A673 (cell line): ENCODE measurements at places on chromosomes 13 and 19. TPM values are rescaled to one million over a fixed set of nuclear protein-coding genes. Genes with fewer than 3 reads are reported as not detected.
A peak's percentile ranks its signal among the peaks of the same experiment; 100 is the strongest.

The PCSK4 gene
- 7.2 and 11.1 TPM in 2 replicates for total RNA-seq

The ZNF345 gene
- total RNA-seq, result 2.8 and 4.1 TPM in 2 replicates

The IZUMO4 gene
- 1.6 and 2.5 TPM in 2 replicates for total RNA-seq

The LRP3 gene
- 39.4 and 42.0 TPM in 2 replicates for total RNA-seq

The SYNE4 gene
- total RNA-seq, result 0.70 TPM in 1 of 2 replicates, not detected in the other

The MBD3L1 gene
- not detected in 2 replicates for total RNA-seq

The SYNGR4 gene
- 0.50 TPM in 1 of 2 replicates, not detected in the other for total RNA-seq

GRCh38 chr19:36032251-36033104 is at the start of gene CLIP3:
Gene CLIP3, minus strand, starts transcription at chr19:36032873. Its CDS starts 516 bp downstream, at chr19:36032357.
- DNase-seq, result peak; percentile 81

DNA sequence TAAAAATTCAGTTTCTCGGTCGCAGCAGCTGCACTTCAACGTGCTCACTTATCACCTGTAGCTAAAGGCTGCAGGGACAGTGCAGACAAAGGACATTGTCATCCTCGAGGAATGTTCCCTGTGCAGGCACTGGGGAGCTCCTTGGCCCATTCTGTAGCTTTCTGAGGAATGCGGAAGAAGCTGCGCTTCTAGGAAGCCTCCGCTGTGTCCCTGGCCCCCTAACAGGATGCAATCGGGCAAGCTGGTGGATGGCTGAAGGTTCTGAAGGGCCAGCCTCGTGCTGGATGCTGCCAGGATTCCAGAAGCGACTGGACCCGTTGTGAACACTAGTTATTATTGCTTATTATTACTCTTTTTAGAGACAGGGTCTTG is 8.1 kb downstream of the ANO8 start:
- no peak for DNase-seq

- no peak for DNase-seq
Measured at GRCh38 chr19:6886277-6886897, 992 bp upstream of the ADGRE1 start.

DNA sequence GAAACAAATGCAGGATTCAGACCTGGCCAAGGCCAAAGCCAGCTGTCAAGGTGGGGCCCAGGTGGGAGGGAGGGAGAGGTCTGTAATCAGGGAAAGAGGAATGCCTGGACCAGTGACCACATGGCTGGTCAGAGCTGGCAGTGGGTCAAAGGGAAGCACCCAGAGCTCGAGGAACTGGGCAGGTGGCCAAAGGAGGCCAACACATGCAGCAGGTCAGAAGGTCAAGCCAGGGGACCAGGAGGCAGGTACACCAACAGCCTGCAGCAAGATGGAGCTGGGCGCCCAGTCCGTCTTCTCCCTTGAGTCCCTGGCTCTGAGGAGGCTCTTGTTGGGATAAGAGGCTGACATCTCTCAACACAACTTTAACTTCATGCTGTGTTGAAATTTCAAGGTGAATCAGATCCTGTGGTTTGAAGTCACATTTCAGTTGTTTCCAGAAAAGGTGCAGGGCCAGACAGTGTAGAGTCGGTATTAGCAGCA is 17.1 kb downstream of the GPATCH1 start:
- no peak for DNase-seq

DNA sequence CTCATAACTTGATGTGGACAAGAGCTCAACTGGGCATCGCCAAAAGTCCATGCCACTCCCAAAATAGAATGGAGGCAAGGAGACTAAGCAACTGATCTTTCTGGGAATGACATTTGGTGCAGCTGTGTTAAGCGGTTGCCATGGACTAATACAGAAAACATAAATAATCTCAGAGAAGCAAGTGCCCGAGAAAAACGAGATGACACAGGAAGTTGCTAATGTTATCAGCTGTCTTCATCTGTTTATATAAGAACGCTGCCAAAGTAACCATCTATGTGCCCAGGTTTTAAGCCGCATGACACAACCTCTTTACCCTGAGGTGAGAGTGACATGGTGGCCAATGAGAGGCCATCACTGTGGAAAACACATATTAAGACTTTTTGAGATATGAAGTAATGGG is 54.9 kb upstream of the SACS start:
- no peak for DNase-seq

- no peak for DNase-seq
Measured at GRCh38 chr19:44749292-44749691, 784 bp downstream of the BCL3 start.

DNA sequence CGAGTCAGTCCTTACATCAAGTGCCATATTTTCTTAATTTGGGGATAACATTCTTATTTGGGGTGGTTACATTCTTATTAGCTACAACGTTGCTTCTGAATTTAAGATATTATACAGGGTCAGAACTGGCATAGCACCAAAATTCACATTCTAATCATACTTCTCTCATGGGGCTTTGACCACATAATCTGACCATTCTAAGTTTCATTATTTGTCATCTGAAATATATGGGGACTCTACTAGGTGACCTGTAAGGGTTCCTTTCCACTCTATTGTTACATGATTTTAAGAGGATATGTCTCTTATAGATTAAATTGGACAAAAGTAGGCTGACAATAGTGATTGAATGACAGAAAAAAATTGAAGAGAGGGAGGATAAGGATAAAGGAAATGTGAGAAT is 536.5 kb downstream of the KCTD12 start:
- DNase-seq, result no peak

DNA sequence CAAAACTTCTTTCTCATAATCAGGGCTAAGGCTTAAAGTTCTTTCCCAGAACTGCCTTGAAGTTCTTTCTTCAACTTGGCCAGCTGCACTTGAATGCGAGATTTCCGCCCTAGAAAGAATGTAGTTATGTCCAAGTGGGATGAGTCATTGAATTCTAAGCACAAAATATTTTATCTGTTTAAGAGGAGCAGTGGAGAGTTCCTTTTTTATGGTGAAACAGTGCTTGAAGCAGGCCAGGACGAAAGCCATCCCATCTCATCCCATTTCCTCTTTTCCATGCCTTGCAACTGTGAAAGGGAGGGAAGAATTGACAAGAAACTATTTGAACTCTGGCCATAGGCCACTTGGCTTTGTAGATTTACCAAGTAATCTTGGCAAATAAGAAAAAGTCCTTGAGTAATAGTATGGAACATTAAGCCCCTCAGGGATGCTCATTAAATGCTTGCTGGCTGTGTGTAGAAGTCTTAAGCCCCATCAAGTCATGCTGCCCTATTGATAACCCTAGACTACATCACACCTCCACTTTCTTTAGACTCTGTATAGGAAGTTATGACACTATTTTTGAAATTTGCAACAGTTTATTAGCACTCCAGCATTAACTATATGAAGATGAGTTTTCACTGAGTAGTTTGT is 174.5 kb downstream of the KCTD12 start:
- peak; percentile 76 for DNase-seq

DNA sequence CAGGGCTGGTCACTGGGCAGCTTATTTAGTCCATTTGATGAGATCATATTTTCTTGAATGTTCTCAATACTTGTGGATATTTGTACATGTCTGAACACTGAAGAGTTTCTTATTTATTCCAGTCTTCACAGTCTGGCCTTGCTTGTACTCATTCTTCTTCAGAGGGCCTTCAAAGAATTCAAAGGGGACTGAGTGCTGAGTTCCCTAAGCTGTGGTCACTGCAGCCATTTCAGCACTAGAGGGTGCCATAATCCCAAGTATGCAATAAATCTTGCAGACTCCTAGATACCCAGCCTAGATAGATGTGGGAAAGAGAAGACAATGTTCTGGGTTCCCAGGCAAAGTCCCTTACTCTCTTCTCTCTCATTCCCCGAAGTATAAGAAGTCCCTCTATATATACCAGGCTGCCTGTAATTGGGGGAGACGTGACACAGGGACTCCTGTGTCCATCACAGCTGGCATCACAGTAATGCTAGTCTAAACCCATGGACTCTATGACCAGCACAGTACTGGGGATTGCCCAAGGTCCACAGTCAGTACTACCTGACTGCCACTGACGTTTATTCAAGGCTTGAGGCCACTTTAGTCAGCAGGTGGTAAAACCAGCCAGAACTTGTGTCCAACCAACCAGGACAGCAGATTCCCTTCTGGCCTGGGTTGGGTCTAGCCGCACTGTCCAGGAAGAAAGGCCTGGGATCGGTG is 8.9 kb upstream of the VN1R1 start:
- peak; percentile 66 for DNase-seq

DNA sequence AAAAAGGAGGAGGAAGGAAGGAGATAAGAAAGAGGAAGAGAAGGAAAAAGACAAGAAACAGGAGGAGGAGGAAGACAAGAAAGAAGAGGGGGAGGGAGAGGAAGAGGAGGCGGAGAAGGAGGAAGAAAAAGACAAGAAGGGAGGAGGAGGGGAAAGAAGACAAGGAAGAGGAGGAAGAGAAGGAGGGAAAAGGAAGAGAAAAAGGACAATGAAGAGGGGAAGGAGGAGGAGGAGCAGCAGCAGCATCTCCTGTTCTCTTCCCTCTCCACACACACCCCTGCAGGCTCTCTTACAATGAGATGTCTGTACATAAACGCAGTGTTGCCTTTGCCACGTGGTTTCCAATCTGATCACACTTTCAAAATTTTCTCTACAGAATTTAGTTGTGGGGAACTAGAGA is 66.6 kb downstream of the RUBCNL start:
- DNase-seq, result peak; percentile 42

DNA sequence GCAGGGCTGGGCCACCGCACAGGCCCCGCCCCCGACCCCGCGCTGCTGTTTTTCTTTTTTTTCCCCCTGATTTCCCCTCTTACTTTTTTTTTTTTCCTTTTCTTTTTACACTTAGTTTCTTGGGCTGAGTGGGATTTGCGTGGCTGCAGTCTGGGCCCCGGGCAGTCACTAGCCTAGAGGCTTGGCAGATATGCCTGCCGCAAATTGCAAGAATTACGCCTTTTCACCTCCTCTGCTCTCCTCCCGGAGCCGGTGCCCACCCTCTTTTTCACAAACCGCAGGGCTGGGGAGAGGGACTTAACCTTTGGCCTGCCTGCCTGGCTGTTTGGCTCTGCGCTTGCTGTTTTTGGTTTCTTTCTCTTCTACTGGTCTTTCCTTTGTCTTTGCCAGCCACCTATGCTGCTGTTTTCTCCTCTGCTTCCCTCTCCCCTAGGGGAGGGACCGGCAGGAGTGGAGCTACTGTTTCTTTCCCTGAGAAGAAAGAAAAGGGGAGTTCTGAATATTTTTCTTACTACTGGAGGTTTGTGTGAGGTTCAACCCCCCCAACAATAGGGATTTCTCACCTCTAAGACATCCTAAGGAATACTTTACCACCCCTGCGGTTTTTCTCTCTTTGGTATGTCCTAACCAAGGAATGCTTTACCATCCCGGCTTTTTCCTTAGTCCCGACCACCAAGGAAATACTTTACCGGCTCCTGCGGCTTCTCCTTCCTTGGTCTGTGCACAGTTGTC is 11.0 kb downstream of the ZNF552 start:
- DNase-seq, result peak; percentile 40

- DNase-seq, result peak; percentile 74
Measured at GRCh38 chr19:13633109-13633508, 126.8 kb upstream of the CACNA1A start.

GRCh38 chr13:100439247-100439970 is 149.2 kb downstream of the GGACT start:
- no peak for DNase-seq

GRCh38 chr19:6738787-6739389 is 592 bp upstream of the TRIP10 start:
- DNase-seq, result peak; percentile 53

DNA sequence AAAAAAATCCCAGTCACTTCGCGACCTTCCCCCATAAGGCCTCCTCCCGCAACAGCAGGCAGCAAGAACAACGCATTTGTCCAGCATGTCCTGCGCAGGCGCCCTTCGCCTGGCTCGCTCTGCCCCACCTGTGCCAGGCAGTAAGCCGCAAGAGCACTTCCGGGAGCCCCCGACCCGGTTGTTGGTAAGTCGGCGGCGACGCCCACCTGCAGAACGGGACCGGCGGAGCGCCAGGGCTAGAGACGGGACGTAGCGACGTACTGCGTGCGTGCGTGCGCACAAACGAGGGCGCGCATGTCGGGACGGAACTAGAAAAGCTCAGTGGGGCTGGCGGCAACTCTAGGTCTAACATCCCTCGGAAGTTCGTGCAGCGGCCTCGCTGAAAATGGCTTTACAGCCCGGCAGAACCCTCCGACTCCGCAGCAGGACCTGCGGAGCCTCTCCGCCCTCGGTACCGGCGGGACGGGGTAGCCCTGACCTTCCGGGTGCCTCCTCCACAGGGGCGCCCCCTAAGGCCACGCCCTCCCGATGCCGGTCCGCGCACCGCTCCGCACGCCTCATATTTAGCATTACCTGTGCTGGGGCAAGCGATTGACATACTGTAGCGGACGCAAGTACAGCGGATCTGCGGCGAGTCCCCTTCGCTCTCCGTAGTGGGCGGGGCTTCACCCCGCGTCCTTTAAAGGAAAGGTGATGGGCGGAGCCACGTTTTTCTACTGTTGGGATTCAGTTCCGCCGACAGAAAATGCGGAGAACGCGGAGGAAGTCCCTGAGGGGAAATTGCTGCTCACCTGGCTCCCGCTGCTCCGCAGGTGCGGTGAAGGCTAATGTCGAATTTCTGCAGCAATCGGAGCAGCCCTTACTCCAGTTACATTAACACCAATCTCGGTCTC is at the start of gene MTIF3:
MTIF3 (minus strand) TSS at position 629 of the 893 bp plus-strand sequence. CDS start 10,116 bp downstream, outside the sequence.
- peak; percentile 95 for DNase-seq

DNA sequence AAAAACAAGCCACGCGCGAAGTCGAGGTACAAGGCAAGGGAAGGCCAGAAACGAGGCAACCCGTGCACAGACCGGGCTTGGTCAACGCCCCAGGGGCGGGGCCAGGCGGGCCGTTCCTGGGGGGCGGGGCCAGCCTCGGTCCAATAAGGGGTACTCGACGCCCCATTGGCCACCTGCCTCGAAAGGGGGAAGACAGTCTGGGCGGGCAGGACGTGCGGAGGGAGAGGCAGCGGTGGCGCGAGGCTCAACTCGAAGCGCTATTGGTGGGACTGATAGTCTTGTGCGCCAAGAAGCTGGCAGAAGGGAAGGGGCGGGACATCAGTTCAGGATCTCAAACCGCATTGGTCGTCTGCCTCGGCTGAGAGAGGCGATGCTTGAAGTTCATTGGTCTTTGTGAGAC is at the start of gene LYPD4:
LYPD4 (minus strand) TSS at position 83 of the 400 bp plus-strand sequence. CDS start 5,398 bp downstream, outside the sequence.
- DNase-seq, result no peak

DNA sequence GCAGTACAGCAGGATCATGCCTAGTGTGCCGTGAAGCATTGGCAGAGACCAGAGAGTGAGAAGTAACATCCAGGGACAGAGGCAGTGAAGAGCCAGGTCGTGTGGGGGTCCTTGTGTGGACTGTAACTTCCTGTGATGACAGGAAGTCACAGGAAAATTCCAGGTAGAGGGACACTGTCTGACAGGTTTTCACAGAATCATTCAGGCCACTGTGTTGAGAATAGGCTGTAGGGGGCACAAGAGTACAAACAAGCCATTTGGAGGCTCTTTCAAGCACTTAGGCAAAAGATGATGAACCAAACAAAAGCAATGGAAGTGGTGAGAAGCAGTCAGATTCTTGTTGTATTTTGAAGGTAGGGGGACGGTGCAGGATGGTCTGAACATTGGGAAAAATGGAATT is 46.4 kb downstream of the N4BP2L1 start:
- peak; percentile 24 for DNase-seq
